Activated naive CD4-positive, alpha-beta T cell treated with anti-CD3 and anti-CD28 coated beads for 36 hours (primary cell): ENCODE measurements at places on chromosomes 12 and 14. TPM values are rescaled to one million over a fixed set of nuclear protein-coding genes. Genes with fewer than 3 reads are reported as not detected.
A peak's percentile ranks its signal among the peaks of the same experiment; 100 is the strongest.

- no peak overlapping the region for H3K27ac ChIP-seq
- peaks cover 5% of the 10 kb centered on the region for H3K36me3 ChIP-seq
- H3K27me3 ChIP-seq = no peaks in the 10 kb centered on the region
Measured at GRCh38 chr12:46571608-46572007, 199.0 kb upstream of the SLC38A2 start.

DNA sequence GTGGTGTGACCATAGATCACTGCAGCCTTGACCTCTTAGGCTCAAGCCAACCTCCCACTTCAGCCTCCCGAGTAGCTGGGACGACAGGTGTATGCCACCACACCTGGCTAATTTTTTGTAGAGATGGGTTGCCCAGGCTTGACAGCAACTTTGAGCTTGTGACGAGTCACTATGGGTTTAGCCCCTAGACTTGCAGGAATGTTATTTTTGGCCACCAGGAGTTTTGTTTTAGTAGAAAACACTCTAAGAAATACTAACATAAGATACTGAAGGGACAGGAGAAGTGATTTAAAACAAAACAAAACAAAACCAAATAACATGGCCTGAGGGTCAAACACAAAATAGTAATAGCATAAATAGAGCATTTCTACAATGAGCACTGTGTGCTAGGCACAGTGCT, 26.4 kb downstream of the SETD3 start:
- no peaks in the 10 kb centered on the region for H3K4me1 ChIP-seq
- no peak overlapping the region for H3K4me3 ChIP-seq
- DNase-seq = no peak
- no peak overlapping the region for H3K27ac ChIP-seq
- no peaks in the 10 kb centered on the region for H3K27me3 ChIP-seq
- H3K36me3 ChIP-seq = peaks cover 30% of the 10 kb centered on the region

- no peak for DNase-seq
- H3K36me3 ChIP-seq = no peaks in the 10 kb centered on the region
- H3K4me1 ChIP-seq = no peaks in the 10 kb centered on the region
- H3K27ac ChIP-seq = no peak overlapping the region
Measured at GRCh38 chr12:5008661-5009060, 35.0 kb upstream of the KCNA5 start.

- no peak overlapping the region for H3K27ac ChIP-seq
- H3K27me3 ChIP-seq = no peaks in the 10 kb centered on the region
- H3K36me3 ChIP-seq = no peaks in the 10 kb centered on the region
Measured at GRCh38 chr12:26056335-26056734, 68.5 kb downstream of the BHLHE41 start.

DNA sequence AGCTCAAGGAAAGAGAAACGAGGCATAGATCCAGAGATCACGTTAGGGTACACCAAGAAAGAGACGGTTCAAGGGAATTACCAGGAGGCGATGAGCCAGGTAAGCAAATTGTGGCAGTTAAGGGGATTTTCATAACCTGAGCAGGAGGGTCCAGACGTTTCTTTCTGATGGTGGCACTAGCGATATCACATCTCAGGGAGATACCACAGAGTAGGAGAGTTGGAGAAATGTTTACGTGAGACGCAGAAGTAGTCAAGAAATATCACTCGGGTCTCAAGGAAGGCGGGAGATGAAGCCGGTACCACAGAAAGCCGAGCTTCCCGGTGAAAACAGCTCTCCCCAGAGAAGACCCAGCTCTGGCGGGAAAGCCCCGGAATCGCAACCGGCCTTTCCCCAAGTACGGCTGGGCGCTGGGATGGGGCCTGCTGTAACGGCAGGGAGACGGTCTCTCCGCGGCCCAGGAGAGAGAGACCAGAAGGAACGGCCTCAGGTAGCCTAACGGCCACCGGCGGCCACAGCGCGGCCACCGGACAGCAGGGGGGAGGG, 485 bp downstream of the SENP1 start:
- H3K36me3 ChIP-seq = no peaks in the 10 kb centered on the region
- peak; percentile 62 for DNase-seq
- H3K27me3 ChIP-seq = no peaks in the 10 kb centered on the region
- H3K4me3 ChIP-seq = peak overlapping the region; percentile 87

Gene GPR84
- total RNA-seq = 1.2 TPM

- H3K27me3 ChIP-seq = peaks cover 14% of the 10 kb centered on the region
- no peak for DNase-seq
- H3K27ac ChIP-seq = no peak overlapping the region
- no peaks in the 10 kb centered on the region for H3K36me3 ChIP-seq
- H3K4me1 ChIP-seq = no peaks in the 10 kb centered on the region
- no peak overlapping the region for H3K4me3 ChIP-seq
Measured at GRCh38 chr14:93893661-93894261, 33.4 kb upstream of the FAM181A start.
